ENCODE measurements at places on chromosomes 1 and 21.

GRCh38 chr1:10965546-10966226 is 46.8 kb upstream of the TARDBP start:
- DNase-seq = no peak

GRCh38 chr21:29350246-29350779 is 51.6 kb downstream of the BACH1 start:
- DNase-seq = no peak

DNA sequence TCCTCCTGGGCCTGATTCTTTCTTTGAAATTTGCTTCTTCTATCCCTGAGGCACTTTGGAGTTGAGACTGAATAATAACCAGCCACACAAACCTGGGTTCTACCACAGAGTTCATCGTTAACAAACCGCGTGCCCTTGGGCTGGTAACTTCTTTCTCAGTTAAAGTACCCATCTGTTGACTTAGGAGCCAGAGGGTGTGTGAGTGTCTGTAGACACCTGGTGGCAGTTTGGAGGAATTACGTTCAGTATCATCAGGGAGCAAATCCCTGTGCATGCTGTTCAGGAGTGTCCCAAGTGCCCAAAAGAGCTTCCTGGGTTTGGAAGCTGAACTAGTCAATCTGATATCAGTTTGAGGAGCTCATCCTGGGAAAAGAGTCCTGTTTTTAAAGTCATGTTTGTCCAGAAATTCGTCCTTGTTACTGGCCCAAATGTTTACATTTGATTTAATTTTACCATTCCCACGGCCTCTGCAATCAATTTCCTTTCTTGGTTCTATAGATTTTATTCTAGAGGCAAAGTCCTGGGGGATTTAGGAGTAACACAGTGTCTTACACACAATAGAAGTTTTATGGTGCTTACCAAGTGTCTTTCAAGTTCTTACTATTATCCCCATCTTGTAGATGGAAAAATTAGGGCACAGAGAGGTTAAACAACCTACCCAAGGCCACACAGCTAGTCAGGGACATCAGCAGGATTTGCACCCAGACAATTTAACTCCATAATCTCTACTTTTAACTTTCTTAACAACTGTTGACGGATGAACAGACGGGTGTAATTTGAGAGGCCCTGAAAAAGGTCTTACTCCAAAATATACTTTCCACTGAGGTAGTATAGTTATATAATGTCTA is 26.7 kb upstream of the RPTN start:
- DNase-seq = no peak

- no peak for DNase-seq
Observed at GRCh38 chr1:40732756-40733301, 41.3 kb downstream of the NFYC start.

DNA sequence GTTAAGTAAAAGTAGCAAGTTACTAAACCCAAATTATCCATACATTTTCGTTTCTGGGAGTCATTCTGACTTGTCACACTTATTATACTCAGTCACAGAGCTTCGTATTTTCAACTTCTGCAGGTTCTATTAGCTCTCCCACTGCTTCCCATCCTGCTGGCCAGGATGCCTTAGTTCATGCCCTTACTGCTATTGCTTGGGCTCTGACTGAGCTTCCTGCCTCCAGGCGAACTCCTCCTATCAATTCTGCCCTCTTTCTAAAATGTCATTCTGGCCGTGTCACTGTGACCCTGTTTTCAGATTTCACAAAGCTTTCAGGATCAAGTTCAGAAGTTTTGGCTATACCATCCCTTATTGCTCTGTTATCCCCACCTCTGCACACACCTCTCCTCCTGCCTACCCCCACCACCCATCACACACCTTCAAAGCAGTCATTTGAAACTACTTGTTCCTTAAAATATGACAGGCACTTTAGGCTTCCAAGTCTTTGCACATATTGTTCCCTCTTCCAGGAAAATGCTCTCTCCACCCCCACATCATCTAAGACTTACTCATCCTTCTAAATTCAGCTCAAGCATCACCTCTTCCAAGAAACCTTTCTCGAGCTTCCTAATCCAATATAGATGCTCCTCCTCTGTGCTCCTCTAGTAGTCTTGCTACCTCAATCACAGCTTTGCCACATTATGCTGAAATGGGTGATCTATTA is 278.0 kb downstream of the BRINP2 start:
- DNase-seq = no peak

DNA sequence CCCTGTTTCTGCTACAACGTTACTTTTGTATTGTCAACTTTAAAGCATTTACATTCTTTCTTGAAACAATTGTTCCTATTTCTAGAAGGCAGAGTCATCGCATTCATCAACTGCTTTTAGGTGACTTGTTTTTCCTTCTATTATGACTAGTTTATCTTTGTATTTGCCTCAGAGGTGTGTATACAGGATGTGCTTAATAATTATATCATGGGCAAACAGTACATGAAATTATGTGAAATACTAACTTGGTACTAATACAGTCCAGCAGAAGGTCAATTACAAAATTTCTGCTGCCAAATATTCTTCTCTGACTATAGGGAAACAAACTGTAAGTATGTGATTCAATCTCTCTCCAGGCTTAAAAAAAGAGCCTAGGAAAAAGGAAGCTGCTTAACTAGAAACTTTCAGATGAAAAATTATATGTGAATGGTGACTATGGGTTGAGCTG is 101.6 kb downstream of the C4BPA start:
- DNase-seq = no peak

- no peak for DNase-seq
Observed at GRCh38 chr1:40314721-40315238, 2.3 kb downstream of the COL9A2 start.

DNA sequence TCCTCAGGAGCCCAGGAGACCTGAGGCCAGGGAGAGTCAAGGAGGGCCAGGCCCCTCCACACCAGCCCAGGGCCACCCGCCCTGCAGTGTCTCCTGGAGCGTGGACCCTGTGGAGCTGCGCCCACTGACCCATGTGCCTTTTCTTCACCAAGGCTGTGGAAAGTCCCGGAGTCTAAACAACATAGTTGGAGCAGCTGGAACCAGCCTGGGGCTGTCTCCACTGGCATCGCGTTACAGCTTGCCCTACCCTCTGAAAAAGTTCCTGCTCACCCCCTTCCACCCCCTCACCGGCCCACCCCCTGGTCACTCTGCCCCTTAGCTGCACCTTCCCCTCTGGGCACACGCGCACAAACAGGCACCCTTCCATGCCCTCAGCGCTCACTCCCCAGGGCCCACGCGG is 18.3 kb downstream of the KCNC4 start:
- DNase-seq = no peak

DNA sequence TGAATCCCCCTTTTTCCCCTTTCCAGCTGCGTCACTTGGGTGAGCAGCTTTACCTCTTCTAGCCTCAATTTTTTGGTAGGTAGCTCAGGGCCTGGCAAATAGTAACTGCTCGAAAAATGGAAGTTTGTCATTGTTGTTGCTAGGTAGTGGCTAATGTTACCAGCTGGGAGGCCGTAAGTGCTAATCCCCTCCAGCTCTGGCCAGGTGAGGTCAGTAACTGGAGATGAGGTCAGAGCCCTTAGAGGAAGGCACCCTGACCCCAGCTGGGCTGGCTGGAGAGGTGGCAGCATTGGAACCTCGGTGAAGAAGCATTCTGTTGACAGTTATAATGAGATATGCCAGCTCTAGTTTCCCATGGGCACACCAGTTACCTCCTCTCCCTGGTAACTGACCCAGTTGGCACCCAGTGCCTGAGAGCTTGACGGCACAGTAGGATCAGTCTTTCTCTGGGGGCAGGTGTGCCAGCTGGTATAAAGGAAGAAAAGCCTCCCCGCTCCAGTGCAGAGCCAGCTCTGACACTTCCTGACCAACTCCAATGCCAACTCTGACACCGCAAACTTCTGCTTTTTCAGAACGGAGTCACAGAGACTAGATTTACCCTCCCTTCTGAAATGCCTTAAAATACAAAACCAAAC is 35.0 kb upstream of the SLC2A1 start:
- no peak for DNase-seq

GRCh38 chr1:178066908-178067614 is 26.8 kb upstream of the RASAL2 start:
- DNase-seq = no peak

DNA sequence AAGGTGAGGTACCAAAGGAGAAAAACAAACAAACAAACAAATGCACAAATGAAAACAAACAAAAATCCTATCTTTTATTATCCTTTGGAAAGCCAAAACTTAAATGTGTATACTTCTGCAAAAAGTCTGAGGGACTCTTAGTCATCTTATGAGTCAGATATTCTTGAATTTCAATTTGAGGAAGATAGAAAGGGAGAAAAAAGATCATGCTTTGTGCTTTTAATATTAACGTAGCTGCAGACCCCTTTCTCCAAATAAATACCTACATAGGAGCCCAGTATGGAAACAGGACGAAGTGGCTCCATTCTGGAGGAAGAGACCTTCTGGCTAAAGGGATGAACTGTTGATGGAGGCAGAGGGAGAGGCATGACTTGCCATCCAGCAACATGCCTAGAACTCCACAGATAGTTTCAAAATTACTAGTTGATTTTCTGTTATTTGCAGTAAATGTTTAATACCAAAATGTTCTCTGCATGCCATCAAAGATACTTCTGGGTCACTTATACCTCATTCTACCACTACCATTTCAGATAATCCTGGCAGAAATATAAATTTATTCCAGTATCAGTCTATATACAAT is 25.4 kb downstream of the NUP210L start:
- DNase-seq = no peak

GRCh38 chr1:39575191-39576015 is 1.2 kb downstream of the PABPC4 start:
- peak; percentile 24 for DNase-seq

GRCh38 chr1:26370591-26371382 is 1.8 kb downstream of the ZNF683 start:
- no peak for DNase-seq

DNA sequence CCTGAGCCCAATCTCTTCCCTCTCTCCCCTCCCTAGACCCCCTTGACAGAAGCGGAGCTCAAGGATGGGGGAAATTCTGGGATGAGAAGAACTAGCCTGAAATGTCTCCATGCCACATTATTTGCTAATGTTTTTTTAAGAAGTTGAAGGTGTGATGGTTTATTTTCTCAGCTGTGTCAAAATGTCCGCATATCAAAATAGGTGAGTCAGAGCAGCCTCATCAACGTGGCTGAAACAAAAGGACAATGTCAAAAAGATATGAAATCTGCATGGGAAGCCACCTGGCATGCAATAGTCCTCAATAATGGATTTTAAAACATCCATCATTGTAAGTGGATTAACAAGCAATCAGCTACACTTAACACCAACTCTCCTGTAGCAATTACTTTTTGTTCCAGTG is 101.4 kb downstream of the BEND5 start:
- DNase-seq = no peak

- no peak for DNase-seq
Observed at GRCh38 chr1:26452459-26453183, 19.6 kb upstream of the HMGN2 start.

GRCh38 chr1:112878321-112878720 is 77.7 kb downstream of the SLC16A1 start:
- no peak for DNase-seq

- DNase-seq = no peak
Observed at GRCh38 chr1:162292422-162292849, 84.2 kb downstream of the SPATA46 start.

GRCh38 chr1:11649624-11650330 is 4.5 kb downstream of the FBXO2 start:
- DNase-seq = no peak

DNA sequence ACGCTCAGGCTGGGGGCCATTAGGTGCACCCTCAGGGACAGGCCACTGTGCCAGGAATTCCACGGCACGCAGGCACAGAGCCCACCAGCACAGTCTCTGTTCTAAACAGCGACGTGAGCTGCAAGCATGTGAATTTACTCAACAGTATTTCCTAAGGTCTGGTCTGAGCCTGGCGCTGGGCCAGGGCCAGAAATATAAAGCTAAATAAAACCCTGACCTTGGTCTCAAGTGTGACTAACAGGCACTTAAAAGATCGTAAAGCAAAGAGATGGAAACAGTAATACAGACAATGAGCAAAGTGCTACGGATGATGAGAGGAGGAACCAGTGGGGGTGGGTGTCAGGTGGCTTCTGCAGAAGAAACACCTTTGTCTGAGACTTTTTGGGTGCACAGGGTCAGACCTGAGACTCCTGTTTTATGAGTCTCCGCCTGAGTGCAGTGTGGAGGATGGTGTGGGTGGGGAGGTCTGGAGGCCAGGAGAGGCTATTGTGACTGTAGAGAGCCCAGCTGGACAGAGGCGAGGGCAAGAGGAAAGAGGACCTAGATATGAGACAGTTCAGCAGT is 53.4 kb upstream of the EDN2 start:
- no peak for DNase-seq

DNA sequence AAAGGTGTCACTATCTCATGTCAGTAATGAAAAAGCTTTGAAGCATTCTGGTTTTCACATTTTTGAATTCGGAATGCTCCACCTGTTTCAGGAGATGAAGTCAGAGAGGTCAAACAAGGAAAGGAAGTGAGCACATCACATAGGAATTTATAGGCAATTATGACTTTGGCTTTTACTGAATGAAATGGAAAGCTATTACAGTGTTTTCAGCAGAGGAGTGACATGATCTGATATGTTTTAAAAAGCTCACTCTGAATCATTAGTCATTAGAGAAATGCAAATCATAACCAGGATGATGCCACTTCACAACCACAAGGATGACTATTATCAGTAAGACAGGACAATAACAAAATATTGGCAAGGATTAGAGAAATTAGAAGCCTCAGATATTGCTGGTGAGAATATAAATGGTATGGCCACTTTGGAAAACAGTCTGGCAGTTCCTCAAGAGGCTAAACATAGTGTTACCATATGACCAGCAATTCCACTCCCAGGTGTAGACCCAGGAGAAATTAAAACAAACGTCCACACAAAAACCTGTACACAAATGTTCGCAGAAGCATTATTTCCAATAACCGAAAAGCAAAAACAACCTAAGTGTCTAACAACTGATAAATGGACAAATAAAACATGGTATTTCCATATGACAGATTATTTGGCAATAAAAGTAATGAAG is 7.5 kb downstream of the TAF1A start:
- DNase-seq = no peak

DNA sequence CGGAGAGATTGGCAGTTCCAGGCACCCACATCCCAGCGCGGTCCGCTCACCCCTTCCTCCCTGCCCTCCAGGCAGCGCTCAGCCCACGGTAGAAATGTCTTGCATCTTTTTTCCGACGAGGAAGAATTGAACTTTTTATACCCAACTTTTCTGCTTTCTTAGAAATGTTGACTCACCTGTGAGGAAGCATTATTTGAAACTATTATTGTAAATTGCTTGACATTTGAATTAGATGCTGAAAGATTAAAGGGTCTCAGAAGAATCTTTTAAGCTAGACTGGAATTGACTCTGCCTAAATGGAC is 912 bp upstream of the SIPA1L2 start:
- no peak for DNase-seq

DNA sequence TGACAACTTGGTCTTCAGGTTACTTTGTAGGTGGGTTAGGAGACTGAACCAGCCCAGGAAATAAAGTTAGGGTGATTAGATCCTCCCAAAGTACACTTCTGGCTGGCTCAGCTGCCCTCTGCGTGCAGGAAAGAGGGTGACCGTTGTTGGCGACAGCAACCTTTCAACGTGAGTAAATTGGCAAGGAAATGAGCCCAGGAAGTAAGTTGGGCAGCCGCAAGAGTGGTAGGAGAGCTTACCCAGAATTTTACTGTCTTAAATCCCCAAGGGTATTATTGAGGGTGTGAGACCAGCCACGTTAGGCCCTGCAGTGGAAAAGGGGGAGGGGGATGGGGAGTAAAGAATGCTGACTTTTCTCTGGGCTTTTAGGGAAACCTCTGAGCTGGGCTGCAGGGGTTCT is 1.6 kb downstream of the TENT5C start:
- DNase-seq = no peak
